ENCODE measurements at places on chromosomes 7 and 10.

DNA sequence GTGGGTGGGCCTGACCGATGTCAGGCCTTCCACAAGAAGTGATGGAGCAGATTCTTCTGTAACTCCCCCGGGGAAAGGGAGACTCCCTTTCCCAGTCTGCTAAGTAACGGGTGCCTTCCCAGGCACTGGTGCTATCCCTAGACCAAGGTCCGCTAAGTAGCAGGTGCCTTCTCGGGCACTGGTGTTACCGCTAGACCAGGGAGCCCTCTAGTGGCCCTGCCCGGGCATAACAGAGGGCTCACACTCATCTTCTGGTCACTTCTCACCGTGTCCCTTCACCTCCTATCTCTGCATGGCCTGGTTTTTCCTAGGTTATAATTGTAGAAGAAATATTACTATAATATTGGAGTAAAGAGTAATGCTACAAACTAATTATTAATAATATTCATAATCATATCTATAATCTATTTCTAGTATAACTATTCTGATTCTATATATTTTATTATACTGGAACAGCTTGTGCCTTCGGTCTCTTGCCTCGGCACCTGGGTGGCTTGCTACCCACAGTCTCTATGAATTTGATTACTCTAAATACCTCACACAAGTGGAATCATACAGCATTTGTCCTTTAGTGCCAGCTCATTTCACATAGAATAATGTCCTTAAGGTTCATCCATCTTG is 1378.7 kb downstream of the XPNPEP1 start:
- peak; percentile 20 for DNase-seq

GRCh38 chr7:17682586-17682985 is 257.7 kb downstream of the SNX13 start:
- no peak for DNase-seq

GRCh38 chr7:55550010-55550663 is 22.2 kb downstream of the VOPP1 start:
- DNase-seq: no peak

GRCh38 chr7:37068902-37069301 is 344.6 kb upstream of the AOAH start:
- DNase-seq: no peak

- DNase-seq: no peak
Observed at GRCh38 chr7:85749696-85750453, 563.0 kb upstream of the SEMA3D start.

- DNase-seq: no peak
Observed at GRCh38 chr10:36425131-36425797, 700.1 kb upstream of the ANKRD30A start.

DNA sequence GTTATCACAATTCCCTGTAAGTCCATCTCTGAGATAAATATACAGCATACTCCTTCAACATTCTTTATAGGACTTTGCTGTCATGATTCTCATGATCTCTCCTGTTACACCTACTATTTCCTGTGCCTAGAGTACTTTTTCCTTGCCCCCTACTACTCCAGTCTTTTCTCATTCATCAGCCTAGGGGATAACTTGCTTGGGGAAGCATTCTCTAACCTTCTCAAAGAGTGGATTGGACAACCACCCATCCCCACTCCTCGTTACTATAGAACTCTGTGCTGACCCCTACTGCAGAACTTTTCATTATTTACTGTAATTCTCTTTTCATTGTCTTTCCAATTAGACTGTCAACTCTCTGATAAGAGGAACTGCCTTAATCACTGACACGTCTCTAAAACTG is 57.4 kb upstream of the TFEC start:
- no peak for DNase-seq

- no peak for DNase-seq
Observed at GRCh38 chr10:24872049-24872789, 80.2 kb downstream of the PRTFDC1 start.

DNA sequence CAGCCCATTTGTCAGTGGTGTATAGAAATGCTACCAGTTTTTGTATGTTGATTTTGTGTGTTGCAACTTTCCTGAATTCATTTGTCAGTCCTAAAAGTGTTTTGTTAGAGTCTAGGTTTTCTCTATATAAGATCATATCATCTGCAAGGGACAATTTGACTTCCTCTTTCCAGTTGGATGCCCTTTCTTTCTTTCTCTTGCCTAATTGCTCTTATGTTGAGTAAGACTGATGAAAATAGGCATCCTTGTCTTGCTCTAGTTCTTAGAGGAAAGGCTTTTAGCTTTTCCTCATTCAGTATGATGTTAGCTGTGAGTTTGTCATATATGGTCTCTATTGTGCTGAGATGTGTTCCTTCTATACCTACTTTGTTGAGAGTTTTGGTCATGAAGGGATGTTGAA is 161.7 kb upstream of the TPK1 start:
- no peak for DNase-seq

GRCh38 chr7:150904011-150904909 is 51.9 kb downstream of the AOC1 start:
- no peak for DNase-seq

- DNase-seq: no peak
Observed at GRCh38 chr7:4784799-4785198, 9.4 kb downstream of the AP5Z1 start.

- no peak for DNase-seq
Observed at GRCh38 chr7:118151671-118152070, 32.3 kb upstream of the LSM8 start.

- DNase-seq: no peak
Observed at GRCh38 chr10:87761153-87761552, 56.9 kb downstream of the ATAD1 start.

DNA sequence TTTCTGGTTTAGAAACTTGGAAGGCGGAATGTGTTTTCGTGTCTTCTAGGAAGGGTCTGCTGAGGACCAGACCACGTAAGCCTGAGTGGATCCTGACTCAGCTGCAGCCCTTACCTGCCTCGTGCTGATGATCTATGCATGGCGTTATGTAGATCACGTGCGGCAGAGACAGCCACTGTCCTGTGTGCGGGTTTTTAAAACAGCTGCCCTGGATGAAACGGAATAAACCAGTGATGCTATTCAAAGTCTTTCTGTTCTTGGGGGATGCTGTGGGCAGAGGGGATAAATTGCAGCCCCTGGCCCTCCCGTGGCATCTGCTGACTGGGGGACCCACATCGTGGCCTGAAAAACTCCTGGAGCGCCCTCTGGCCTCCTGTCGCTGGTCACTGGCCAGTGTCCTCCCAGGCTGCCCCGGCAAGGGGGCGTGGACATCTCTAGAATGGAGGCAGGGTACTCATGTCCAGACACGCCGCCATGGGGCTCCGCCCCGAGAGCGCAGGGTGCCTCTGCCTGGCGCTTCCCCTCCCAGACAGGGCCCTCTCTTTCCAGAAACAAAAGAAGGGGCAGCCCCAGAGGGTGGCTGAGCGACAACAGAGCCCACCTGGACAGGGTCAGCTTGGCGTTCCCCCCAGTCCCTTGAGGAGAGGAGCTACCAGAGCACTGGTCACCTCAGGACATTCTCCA is 13.2 kb downstream of the ALKBH4 start:
- DNase-seq: peak; percentile 60

- DNase-seq: peak; percentile 37
Observed at GRCh38 chr7:112938863-112939573, 147.6 kb downstream of the GPR85 start.

- DNase-seq: no peak
Observed at GRCh38 chr10:101933976-101934375, 90.4 kb upstream of the KCNIP2 start.

DNA sequence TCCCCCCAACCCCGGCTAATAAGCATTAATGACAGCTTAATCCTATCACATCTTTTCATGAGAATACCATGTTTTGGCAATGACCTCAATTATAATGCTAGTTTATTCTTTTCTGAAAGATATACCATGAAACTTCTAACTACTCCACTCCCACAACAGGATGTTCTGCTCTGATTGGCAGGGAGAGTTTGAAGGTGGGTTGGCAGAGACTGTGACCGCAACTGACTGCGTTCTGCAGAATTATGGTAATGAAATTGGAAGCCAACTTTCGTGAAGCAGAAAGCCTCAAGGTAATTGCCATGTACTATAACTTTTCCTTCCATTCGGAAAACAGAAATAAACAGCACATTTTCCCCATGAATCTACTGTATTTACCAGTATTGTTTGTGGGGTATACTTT is 288.2 kb upstream of the SEMA3D start:
- DNase-seq: no peak

- no peak for DNase-seq
Observed at GRCh38 chr10:55410415-55410885, 609.4 kb upstream of the PCDH15 start.

GRCh38 chr10:33260403-33261149 is 73.9 kb downstream of the NRP1 start:
- DNase-seq: no peak

- DNase-seq: no peak
Observed at GRCh38 chr7:106604303-106604924, 56.5 kb downstream of the CCDC71L start.

DNA sequence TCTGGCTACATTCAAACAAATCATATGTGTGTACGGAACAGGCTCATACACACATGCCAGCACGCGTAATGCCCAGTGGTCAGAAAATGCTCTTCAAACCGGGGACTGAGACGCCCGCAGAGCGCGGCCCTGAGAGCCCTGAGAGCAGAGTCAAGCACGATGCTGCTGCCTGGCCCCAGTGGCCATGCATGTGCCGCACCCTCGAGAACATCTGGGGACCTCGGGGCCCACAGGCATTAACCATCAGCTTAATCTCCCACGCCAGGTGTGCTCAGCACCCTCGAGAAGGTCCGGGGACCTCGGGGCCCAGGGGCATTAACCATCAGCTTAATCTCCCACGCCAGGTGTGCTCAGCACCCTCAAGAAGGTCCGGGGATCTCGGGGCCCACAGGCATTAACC is 163.1 kb downstream of the PTPRN2 start:
- no peak for DNase-seq

- no peak for DNase-seq
Observed at GRCh38 chr7:28595076-28595475, 182.8 kb downstream of the CREB5 start.

GRCh38 chr10:34223658-34224057 is 591.4 kb downstream of the PARD3 start:
- no peak for DNase-seq

GRCh38 chr7:148584154-148584827 is 6.3 kb upstream of the C7orf33 start:
- no peak for DNase-seq

- no peak for DNase-seq
Observed at GRCh38 chr10:4051011-4051640, 266.1 kb upstream of the KLF6 start.

DNA sequence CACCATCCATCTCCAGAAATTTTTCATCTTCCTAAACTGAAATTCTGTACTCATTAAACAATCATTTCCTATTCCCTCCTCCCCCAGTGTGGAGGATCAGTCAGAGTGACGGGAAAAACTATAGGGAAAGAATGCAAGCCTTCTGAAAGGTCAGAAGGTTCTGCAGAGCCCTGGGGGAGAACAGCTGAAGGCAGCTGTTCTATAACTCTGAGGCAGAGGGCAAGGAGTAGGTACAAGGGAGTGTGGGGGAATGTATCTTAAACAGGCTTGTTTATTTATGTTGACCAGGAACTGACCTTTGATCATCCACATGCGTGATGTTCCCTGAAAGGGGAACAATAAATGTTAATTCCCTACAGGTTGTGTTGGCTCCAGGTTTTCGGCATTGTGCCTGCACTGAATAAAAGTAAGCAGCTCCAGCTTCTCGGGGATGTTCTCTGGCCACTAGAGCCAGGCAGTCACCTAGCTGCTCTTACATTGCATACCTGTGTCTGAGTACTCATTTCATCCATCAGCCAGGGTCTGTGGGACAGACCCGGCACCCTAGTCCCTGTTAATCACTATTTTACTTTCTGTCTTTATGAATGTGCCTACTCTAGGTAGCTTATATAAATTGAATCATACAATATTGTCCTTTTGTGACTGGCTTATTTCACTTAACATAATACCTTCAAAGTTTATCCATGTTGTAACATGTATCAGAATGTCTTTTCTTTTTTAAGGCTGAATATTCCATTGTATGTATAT is 5.8 kb downstream of the IFIT1 start:
- no peak for DNase-seq

DNA sequence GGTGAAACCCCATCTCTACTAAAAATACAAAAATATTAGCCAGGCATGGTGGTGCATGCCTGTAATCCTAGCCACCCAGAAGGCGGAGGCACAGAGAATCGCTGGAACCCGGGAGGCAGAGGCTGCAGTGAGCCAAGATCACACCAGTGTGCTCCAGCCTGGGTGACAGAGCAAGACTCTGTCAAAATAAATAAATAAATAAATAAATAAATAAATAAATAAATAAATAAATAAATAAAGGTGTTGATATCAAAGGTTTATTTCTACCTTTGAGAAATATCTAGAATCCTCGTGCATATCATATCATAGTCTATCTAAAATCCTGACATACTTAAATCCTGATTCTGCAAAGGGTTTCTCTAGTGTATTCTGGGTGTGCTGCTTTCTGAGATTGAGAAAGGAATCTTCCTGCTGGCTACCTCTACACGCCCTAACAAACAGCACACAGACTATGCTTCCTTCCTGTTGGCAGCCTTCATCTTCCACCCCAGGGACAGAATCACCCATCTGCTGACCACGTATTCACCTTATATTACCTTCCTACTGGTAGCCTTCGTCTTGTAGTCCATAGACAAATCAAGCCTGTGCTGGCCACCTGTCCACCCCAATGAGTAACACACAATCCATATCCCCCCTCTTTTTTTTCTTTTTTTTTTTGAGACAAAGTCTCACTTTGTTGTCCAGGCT is 8.7 kb downstream of the ABLIM1 start:
- no peak for DNase-seq

All from NCI-H526 treated with DMSO at 0.1 percent for 48 hours (cell line).